ENCODE measurements at places on chromosomes 4 and X. TPM values are rescaled to one million over a fixed set of nuclear protein-coding genes. Genes with fewer than 3 reads are reported as not detected.

The SYNPO2 gene
- total RNA-seq, result 1.3 TPM

The KCND1 gene
- total RNA-seq, result 2.4 TPM

The SORBS2 gene
- 4.1 TPM for total RNA-seq

The LRRC66 gene
- 0.80 TPM for total RNA-seq

The CT45A1 gene
- total RNA-seq, result not detected

The STEEP1 gene
- 16.4 TPM for total RNA-seq

The SPATA18 gene
- total RNA-seq, result 5.9 TPM

The CCKAR gene
- total RNA-seq, result not detected

The NR0B1 gene
- total RNA-seq, result 0.13 TPM

The MGAT4D gene
- not detected for total RNA-seq

The AKAP14 gene
- total RNA-seq, result not detected

The MBTPS2 gene
- 18.0 TPM for total RNA-seq

The ABHD18 gene
- total RNA-seq, result 5.3 TPM

The HMX1 gene
- not detected for total RNA-seq

The KCNE5 gene
- total RNA-seq, result 0.52 TPM

The INTS12 gene
- 27.1 TPM for total RNA-seq

The DIAPH2 gene
- 15.3 TPM for total RNA-seq

The PAGE1 gene
- not detected for total RNA-seq

The MMAA gene
- 2.3 TPM for total RNA-seq

The PAGE5 gene
- not detected for total RNA-seq

The SSX2B gene
- total RNA-seq, result not detected

The FRG2 gene
- total RNA-seq, result not detected

The GPR173 gene
- 9.8 TPM for total RNA-seq

The P2RY10 gene
- total RNA-seq, result not detected

The CYTL1 gene
- 2.2 TPM for total RNA-seq

The ZXDA gene
- 2.6 TPM for total RNA-seq

The RAB9B gene
- not detected for total RNA-seq

The DMRTC1B gene
- total RNA-seq, result not detected

The SRPK3 gene
- 0.24 TPM for total RNA-seq

The NUP62CL gene
- total RNA-seq, result not detected

The CCNI gene
- total RNA-seq, result 201 TPM

The DMRTC1 gene
- not detected for total RNA-seq

All from epithelial cell of alveolus of lung (primary cell).